ENCODE measurements at places on chromosomes 4 and X.

GRCh38 chr4:16588651-16589050 is 309.8 kb downstream of the LDB2 start:
- no peak for DNase-seq

DNA sequence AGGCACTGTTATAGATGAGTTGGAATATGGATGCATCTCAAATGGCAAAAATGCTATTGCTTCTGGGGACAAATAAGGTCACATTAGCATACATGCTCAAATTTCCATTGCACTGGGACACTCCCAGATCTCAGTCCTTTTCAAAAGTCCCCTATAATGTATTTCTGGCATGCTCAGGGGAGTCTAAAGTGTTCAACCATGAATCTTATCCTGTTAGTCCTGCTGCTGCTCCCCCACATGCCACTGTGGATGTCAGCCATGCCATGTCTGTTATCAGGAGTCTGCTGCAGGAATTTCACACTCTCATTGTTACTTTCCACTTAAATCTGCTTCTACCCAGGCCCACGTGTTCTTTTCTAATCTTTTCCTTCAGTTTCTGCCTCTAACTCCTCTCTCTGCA is 1000.6 kb downstream of the CCSER1 start:
- DNase-seq: no peak

DNA sequence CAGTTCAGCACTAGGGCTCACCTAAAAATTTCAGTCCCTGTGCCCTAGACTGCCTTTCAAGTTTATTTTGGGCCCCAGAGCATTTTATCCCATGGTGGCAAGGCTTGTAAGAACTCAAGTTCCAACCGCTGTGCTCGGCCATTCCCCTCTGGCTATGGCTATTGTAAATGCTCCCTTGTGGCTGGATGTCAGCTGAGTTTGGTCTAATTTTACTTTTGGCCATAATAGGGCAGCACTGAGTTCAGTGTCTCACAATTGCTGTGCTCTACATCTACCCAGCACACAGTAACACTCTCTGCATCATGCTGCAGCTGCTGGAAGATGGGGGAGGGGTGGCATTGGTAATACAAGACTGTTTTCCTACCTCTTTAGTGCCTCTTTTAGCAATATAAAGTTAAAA is 210.8 kb upstream of the IRS4 start:
- no peak for DNase-seq

- no peak for DNase-seq
These were observed 73.3 kb upstream of the LRPAP1 start for GRCh38 chr4:3605491-3605890.

DNA sequence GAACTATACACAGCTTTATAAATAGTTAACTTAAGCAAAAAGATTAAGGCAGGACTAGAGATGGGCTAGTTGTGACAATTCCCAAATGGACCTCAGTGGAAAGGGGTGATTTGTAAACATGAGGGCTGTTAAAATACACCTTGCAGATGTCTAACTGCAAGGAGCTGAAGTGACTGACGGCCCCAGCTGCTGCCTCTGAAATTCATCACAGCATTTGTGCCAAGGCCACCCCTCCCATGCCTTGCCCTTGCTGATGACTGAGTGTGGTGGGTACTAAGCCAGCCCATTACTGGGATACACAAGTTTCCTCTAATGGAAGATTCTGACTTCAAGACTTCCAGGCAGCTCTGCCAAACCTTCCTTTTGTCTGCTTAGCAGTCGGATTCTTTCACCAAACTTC is 23.7 kb upstream of the EGFL6 start:
- no peak for DNase-seq

GRCh38 chrX:112164420-112164819 is 81.8 kb upstream of the TRPC5 start:
- DNase-seq: no peak

GRCh38 chrX:123222920-123223319 is 38.8 kb downstream of the GRIA3 start:
- no peak for DNase-seq

DNA sequence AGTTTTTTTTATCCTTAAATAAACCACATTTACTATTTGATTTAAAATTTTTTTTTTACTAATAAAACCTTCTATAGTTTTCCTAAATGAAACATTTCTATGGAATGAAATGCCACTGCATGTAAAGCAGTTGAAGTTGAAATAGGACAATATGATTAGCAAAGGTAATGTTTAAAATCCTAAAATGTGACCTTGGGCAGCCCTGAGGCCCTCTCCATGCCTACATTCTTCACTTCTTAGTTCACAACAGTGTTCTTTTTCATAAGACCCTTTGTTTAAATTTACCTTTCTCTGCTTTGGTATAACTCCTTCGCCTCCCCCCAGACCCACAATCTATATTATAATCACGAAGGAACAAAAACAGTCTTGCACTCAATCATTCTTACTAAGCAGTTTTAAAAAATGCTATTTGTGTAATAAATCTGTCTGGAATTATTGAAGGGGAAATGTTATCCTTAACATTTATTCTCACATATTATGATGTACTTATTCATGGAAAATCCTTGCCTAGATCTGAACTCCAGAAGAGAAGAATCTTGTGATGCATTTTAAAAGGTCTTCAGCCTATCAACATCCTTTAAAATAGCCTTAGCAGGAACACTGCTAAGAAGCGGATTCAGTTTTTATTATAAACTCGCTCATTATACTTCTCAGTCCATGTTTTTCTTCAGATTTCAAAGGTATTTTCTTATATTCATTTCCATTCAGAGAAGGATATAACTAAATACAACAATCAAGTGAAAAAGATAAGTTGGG is 124.6 kb upstream of the NAP1L5 start:
- no peak for DNase-seq

GRCh38 chr4:11228530-11228929 is 200.2 kb downstream of the HS3ST1 start:
- no peak for DNase-seq

DNA sequence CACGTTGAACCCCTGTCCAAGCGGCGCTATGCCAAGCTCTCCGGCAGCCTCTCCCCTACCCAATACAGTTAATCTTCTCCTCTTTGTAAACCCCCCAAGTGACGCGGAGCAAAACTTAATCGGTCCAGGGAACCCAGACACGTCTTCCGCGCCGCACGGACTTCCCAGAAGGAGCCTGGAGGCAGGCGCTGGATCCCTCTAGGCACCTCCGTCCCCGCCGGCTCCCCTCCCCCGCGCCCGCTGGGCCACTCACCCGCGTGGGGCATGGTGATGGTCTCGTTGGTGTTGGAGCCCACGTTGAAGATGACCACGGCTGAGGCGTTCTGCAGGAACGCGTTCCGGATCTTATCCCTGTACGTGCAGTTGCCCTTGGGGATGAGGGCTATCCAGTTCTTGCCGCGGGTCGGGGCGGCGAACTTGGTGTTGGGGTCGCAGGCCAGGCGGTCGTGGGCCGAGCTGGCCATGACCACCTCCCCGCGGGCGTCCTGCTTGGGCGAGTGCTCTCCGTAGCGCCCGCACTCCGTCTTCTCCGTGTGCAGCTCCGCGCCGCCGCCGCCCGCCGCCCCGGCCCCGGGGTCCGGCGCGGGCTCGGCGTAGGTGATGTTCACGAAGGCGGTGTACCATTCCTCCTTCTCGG is 1.1 kb downstream of the RNF150 start:
- no peak for DNase-seq

DNA sequence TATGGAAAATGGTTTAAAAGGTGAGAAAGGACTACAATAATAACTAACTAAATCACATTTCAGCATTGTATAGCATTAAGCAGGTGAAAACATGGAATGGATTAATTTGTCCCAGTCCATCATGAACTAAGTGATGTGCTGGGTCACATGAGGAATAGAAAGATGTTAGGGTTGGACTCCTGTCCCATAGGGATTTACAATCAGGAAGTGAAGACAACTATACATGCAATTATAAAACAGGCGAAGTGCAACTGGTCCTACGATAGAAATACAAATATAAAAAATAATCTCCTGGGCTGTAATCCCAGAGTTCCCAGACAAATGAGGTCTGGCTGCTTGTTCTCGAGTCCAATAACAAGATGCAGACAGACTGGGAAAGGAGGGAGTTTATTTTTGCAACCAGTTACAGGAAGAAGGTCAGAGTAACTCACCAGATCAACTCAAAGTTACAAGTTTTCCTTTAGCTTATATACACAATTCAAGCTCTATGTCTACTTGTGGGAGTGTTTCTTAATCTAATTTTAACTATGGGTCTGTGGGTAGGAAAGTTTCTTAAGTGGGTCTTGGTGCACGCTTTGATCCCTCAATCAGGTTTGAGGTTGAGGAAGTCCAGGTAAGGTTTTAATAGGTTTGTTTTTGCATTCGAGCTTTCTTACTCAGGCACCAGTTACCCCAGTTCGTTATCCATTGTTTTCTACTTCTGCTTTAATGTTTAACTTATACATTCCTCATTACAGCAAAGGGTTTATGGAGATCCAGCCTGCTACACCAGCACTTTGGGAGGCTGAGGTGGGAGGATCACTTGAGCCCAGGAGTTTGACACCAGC is 50.1 kb downstream of the IGFBP7 start:
- DNase-seq: no peak

- DNase-seq: no peak
These were observed 797 bp downstream of the CD99L2 start for GRCh38 chrX:150897421-150898320.

DNA sequence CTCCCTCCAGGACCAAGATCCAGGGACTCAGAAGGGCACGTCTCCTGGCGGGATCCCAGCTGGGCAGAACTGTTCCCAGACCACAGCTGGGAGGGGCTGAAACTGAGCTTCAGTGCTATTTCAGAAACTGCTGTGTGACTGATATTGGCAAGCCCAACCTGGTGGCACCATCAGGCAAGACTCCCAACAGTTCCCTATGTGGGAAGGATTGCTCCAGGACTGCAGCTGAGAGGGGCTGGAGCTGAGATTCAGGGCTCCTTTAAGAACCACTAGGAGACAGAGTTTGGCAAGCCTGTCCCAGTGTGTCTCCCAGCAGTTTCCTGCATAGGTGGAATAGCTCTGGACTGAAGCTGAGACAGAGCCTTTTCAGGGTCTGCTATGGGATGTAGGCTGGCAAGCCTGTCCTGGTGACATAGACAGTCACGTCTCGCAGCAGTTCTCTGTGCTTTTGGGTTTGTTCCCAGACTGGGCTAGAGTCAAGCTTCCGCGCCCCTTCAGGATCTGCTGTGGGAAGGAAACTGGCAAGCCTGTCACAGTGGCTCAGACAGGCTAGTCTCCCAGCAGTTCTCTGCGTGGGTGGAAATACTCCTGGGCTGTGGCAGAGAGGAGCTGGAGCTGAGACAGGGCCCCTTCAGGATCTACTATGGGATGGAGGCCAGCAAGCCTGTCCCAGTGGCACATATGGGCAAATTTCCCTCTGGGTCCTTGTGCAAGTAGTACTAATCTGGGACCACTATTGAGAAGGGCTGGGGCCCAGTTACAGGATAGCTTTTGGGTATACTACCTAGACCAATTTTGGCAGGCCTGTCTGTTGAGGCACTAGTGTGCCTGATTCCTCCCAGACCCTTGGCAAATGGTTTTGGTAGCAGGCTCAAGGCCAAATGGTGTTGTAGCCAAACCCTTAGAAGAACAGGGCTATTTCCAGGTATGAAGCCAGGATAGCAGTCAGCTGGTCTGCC is 20.2 kb upstream of the MED14 start:
- no peak for DNase-seq

GRCh38 chr4:87506974-87507701 is 22.0 kb downstream of the SPARCL1 start:
- no peak for DNase-seq

DNA sequence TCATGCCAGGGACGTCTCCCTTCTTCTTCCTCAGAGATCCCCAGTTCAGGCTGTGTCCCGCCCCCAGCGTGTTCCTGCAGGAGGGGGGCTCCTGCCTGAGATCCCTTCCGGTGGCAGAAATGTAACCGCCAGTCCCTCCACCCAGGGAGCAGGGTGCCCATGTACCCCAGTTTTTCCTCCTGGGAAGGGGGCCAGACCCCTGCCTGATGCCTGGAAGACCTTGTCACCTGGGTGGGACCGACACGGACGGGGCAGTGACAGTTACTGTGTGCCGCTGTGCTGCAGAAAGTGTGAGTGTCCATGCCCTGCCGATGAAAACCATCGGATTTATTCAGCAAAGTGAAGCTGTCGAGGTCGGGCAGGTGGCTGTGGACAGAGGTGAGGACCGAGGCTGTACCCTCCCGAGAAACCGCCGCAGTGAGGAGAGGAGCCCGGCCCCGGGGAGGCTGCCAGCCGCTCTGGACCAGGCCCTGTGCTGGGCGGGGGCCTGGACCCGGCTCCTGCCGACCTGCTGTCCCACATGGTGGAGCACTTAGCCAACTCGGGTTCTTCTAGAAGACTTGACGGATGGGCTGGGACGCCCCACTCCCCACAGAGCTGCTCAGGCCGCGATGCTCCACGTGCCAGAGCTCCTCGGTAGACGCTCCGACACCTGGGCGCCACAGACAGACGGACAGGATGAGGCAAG is 36.7 kb upstream of the HMX1 start:
- DNase-seq: peak; percentile 93

- no peak for DNase-seq
These were observed 167.6 kb upstream of the CXorf66 start for GRCh38 chrX:140132937-140133336.

DNA sequence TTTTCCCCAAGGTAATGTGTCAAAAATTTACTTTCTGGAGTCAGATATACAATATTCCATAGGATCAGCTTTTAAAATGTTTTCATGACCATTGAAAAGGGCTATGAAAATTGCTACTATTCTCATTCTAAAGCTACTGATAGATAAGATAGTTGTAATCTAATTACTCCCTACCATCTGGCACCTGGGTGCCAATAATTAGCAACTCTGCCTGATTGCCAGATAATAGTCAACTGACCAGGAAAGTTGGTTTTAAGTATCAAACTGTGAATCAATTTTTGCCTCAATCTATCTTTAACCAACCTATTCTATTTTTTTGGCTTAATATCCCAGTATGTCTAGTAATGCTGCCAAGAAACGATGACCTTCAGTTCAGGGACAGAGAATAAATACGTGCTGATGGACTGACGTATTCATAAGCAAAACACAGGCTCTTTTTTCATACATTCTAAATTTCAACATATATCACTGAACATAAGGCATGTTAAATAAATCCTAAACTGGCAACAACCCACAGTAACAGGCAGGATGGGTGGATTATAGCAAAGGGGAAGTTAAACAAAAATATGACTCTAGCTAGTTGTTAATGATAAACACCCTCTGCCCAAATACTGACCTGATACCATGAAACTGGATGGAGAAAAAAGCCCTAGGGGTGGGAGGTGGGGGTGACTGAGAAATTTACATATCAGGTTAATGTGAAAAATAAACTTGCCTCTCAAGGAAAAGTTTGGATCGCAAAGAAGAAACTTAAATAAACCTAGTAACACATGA is 18.2 kb downstream of the SH3RF1 start:
- DNase-seq: no peak

DNA sequence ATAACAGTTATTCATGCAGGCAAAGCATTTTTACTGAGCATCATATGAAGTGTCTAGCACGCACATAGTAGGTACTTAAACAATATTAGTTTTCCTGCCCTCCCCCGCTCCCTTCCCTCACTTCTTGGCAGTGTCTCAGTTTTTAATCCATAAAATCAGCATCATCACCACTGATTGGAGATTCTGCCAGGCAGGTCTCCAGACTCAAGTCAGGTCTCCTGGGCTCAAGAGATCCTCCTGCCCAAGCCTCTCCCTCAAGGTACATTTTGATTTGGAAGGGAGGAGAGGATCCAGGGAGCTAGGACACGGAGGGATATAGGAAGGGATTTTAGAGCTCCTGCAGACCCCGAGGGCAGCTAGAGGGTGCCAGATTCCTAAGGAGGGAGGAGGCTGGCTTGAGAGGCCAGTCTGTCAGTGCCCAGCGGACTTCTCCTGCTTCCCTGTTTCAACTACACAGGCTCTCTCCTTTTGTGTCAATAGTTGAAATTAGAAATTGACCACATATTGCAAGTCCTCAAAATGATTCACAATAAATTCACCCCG is 4.4 kb upstream of the FAT1 start:
- DNase-seq: no peak
